H1 (cell line): ENCODE measurements at places on chromosomes 1 and 21. TPM values are rescaled to one million over a fixed set of nuclear protein-coding genes. Genes with fewer than 3 reads are reported as not detected.

- no peak overlapping the region for H3K4me3 ChIP-seq
- DNase-seq, result no peak
- H3K4me1 ChIP-seq, result no peaks in the 10 kb centered on the region; the same call in 1 of the 2 replicates
- no peak overlapping the region for H3K27ac ChIP-seq
Measured at GRCh38 chr1:209772126-209772525, 12.2 kb downstream of the C1orf74 start.

- no peaks in the 10 kb centered on the region for H3K27me3 ChIP-seq
- H3K4me1 ChIP-seq, result no peaks in the 10 kb centered on the region; the same call in 1 of the 2 replicates
- no peak overlapping the region for H3K4me3 ChIP-seq
- H3K27ac ChIP-seq, result no peak overlapping the region
- H3K36me3 ChIP-seq, result peaks cover 2% of the 10 kb centered on the region
- DNase-seq, result no peak
Measured at GRCh38 chr1:233080286-233080685, 129.9 kb downstream of the NTPCR start.

The ITLN2 gene
- total RNA-seq, result 4.7 and 5.6 TPM in 2 replicates

DNA sequence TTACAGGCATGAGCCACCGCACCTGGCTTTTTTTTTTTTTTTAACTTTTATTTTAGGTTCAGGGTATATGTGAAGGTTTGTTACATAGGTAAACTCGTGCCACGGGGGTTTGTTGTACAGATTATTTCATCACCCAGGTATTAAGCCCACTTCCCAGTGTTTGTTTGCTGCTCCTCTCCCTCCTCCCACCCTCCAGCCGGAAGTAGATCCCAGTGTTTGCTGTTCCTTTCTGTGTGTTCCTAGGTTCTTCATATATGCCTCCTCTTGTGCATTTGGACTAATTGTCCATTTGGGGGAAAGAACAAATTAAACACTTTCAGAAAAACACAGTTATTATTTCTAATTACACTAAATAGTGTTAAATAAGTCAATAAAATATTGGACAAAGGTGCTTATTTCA is 1.1 kb upstream of the SLC2A7 start:
- no peak overlapping the region for H3K27ac ChIP-seq
- H3K4me3 ChIP-seq, result no peak overlapping the region
- no peaks in the 10 kb centered on the region for H3K36me3 ChIP-seq
- H3K27me3 ChIP-seq, result no peaks in the 10 kb centered on the region

The TGFB2 gene
- 0.84 and 1.5 TPM in 2 replicates for total RNA-seq

GRCh38 chr1:26125382-26125781 is 13.8 kb downstream of the PDIK1L start:
- no peak for DNase-seq
- H3K4me3 ChIP-seq, result no peak overlapping the region
- H3K4me1 ChIP-seq, result no peaks in the 10 kb centered on the region
- no peak overlapping the region for H3K27ac ChIP-seq
- H3K36me3 ChIP-seq, result no peaks in the 10 kb centered on the region

The ITLN1 gene
- not detected in 2 replicates for total RNA-seq
